Suppressor macrophage treated with lipopolysaccharide for 4 hours (primary cell): ENCODE measurements at places on chromosomes 12 and 14.

GRCh38 chr14:59342516-59343484 is 122.4 kb downstream of the GPR135 start:
- DNase-seq = no peak

GRCh38 chr14:51929166-51929565 is 60.2 kb upstream of the RTRAF start:
- DNase-seq = no peak

GRCh38 chr14:103533999-103534575 is 5.1 kb downstream of the TRMT61A start:
- no peak for DNase-seq

- DNase-seq = peak; percentile 34
Measured at GRCh38 chr12:122013136-122013535, 8.5 kb upstream of the BCL7A start.

DNA sequence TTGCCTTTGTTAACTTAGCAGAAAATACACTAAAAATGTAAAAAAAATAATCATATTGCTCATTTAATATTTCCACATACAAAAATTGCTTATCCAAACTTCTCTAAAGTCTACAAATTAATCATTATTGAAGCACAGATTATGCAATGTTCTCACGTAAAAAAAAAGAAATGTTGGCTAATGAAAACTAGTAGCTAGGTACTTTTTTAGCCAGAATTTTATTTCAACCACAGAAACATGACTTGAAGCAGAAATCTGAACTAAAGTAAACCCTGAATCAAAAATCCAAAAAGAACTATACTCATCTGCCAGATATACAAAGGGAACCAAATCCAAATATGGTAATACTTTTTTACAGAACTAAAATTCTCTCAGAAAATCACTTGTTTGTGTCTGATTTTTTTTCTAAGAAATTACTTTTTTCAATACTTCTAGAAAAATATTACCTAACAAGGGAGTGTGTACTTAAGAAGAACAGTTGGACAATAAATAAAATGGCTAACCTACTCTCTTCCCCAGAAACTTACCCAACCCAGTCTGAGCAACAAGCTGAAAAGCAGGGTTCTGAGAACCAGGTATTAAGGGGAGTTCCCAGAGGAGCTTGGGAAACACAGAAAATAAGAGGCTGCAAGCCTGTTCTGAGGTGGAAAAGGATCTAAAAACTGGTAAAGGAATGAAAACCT is 78.4 kb upstream of the RAP1B start:
- peak; percentile 66 for DNase-seq

DNA sequence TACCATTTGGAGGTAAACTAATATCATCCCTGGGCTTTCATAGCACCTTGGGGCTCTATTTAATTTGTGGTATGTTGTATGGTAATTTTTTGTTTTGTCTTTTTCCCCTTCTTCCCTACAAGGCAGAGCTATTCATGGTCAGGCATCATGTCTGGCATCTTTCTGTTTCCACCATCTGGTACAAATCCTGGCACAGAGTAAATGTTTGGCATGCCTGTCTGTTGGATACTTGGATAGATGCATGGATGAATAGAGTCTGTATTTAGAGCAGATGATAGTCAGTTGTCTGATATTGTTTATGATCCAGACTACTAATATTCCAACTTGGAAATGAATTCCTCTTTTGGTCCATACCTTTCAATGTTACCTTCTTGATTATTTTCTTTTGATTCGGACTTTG is 139.8 kb downstream of the NEDD1 start:
- DNase-seq = no peak

DNA sequence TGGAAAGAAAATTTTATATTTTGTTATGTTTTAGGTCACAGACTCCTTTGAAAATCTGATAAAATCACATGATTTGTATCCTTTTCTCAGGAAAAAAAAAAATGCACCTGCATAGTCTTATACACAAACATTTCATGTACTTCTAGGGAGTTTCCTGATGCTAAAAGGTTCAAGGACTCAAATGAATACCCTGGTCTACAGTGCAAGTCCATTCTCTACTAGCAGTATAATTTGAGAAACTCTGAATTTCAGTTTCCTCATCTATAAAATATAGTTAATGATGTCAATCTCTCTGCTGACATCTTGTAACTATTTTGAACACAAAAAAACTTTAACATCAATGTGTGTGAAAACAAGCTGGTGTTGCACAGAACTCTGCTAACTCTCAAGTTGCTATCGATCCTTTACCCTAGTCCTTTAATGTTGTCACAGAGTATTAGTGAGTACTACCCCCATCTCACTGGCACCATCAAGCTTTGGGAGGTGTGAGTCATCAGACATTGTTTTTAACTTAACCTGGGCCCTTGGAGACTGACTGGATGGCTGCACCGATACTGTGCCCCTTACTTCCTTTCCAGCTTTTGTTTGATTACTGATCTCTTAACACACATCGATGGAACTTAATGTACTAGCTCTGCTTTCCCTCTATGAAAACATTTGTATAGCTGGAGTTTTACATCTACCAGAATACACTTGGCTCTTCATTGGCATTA is 251.9 kb upstream of the SOX5 start:
- DNase-seq = no peak

GRCh38 chr12:114131824-114132223 is 165.7 kb upstream of the RBM19 start:
- no peak for DNase-seq

- DNase-seq = peak; percentile 27
Measured at GRCh38 chr14:78292003-78292402, 121.8 kb downstream of the NRXN3 start.

GRCh38 chr14:62123961-62124360 is 361.7 kb downstream of the SNAPC1 start:
- DNase-seq = no peak

DNA sequence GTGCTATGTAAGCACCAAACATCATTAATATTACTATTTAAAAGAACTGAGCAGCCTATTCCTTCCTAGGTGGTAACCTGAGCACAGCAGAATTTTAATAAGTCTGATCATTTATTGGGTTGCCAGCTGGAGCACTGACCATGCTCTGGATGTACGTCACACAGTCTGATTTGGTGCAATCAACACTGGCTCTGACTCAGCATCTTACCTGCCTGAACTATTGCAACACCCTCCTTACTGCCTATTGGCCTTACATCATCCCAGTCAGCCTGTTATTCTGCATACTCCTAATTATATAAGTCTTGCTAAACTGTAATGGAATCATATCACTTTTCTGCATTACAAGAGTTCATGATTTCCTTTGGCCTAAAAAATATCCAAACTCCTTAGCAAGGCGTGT is 149.7 kb downstream of the PTPRO start:
- no peak for DNase-seq

DNA sequence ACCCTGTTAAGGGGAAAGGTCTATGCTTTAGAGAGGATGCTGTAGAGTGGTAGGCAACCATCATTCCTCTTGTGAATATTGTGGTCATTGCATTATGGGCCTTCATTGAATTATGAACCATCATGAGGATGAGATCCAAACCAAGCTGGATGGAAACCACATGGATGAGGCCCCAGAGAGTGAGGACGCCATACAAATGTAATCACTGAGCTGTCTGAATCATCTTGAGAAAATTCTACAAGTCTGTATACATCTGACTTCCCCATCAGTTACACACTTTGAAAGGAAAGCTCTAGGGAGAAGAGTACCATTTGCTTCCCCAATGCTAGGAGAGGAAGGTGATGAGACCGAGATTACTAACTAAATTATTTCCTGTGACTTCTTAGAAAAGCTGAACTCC is 172.9 kb downstream of the CACNA1C start:
- DNase-seq = no peak

DNA sequence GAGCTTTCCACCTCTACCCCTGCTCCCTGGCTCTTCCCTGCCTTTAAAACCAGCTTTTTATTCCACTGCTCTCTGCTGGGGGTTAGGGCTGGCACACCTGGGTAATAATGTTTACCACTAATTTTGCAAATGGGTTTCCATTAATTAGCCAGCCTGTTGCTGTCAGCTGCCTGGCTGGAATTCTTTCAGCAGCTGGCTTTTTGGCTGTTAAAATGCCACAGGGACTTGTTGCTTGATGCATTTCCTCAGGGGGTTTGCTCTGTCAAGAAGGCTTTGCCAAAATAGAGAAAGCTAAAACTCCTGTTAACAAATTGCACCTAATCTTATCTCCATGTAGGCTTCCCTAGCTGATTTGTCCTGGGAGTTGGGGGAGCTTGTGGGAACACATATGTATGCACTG is 51.8 kb upstream of the PSMC1 start:
- DNase-seq = no peak

DNA sequence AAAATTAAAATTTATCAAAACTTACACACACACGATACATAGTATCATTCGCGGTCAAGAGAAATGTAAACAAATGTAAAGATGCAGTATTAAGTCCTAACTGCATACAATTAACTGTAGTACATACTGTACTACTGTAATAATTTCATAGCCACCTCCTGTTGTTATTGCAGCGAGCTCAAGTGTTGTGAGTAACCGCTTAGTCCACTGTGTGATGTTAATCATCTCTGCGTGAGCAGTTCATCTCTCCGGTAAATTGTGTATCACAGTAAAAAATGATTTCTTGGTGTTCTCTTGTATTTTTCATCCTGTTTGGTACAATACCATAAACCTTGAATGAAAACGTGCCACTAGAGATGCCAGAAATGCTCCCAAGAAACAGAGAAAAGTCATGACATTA is 6.5 kb downstream of the EPS8 start:
- DNase-seq = no peak

DNA sequence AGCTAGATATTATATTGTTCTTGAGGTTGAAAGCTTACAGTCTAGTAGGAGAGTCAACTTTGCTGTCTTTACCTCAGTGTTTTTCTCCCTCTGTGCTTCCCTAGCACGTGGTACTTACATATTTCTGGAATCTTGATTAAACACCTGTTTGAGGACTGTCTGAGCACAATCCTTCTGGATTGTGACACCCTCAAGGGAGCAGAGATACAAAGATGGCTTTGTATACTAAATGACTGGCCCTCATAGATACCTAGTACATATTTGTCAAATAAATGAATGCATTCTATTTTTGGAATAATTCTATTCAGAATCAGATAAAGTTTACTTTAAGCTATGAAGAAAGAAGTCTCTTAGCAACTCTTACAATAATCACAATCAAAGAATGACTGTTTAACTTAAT is 113.3 kb downstream of the LRRK2 start:
- no peak for DNase-seq

DNA sequence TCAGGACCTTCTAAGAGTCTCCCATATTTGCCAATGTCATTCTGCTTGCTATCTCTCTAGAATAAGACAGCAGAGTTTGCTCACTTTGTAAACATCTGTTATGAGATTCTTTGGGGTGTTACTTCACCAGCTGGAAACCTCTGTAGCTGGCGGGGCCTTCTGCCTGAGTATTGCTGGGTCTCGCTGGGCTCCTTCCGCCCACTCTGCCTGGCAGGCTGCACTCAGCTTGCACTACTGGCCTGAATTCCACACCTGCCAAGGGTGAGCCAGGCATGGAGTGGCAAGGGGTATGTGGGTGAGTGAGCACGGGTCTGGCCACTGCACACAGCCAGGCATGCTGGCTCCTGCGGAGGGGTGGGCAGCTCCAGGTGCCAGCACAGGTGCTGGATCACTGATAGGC is 267.3 kb upstream of the PDE3A start:
- no peak for DNase-seq

- DNase-seq = peak; percentile 86
Measured at GRCh38 chr12:124381456-124382296, 86.8 kb downstream of the RFLNA start.

- DNase-seq = peak; percentile 79
Measured at GRCh38 chr12:107328442-107329133, 235.2 kb upstream of the CRY1 start.

- DNase-seq = no peak
Measured at GRCh38 chr14:80403036-80403435, 191.7 kb upstream of the DIO2 start.

GRCh38 chr14:67820428-67820971 is 921 bp downstream of the RAD51B start:
- DNase-seq = peak; percentile 91

- no peak for DNase-seq
Measured at GRCh38 chr14:99750746-99751450, 42.3 kb upstream of the EML1 start.
